ENCODE measurements at places on chromosomes 3 and 15.

- peaks cover 21% of the 10 kb centered on the region for H3K27me3 ChIP-seq
- no peaks in the 10 kb centered on the region for H3K4me1 ChIP-seq
- H3K27ac ChIP-seq = no peak overlapping the region
- DNase-seq = no peak
Observed at GRCh38 chr15:52975941-52976449, 185.9 kb upstream of the ONECUT1 start.

DNA sequence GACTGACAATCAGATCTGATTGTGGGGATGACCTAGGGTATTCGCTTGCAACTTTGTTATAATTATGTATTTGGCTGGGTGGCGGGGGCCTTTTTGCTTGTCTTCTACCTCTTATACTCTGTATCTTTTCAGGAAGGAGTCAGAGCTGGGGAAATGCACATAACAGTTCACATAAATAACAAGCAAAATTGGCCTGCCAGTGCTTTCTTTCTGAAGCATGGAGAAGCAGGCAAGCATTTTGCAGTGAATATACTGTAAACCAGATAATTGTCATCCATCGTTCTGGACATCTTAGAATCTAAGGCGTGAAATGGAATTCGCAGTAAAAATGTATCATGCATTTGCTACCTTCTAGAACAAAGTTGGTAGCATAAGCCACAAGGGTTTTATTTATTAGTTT, 227.6 kb downstream of the CLSTN2 start:
- H3K27ac ChIP-seq = no peak overlapping the region
- no peak for DNase-seq
- peaks cover 8% of the 10 kb centered on the region for H3K27me3 ChIP-seq
- H3K4me1 ChIP-seq = peaks cover 14% of the 10 kb centered on the region
- H3K36me3 ChIP-seq = no peaks in the 10 kb centered on the region

GRCh38 chr3:178669758-178670157, 133.5 kb downstream of the KCNMB2 start:
- no peak overlapping the region for H3K4me3 ChIP-seq
- no peaks in the 10 kb centered on the region for H3K27me3 ChIP-seq
- H3K27ac ChIP-seq = peak overlapping the region; percentile 54
- no peaks in the 10 kb centered on the region for H3K36me3 ChIP-seq

DNA sequence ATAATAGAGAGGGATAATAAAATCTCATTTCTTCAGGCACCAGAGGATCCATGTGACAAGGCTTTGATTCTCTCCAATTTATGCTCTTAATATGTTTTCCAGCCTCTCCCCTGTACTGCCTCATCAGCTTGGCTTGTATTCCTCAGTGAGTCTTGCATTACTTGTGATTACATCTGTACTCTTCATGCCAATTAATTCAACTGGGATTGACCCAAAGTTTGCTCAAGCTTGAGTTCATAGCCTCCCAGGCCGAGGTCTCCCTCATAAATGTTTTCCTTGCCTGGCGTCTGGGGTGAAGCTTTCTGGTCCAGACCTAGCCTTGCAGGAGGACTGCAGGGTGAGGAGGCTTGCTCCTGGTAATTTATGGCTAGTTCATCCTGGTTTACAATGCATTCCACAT, 146.9 kb downstream of the CHST2 start:
- no peak for DNase-seq
- no peaks in the 10 kb centered on the region for H3K27me3 ChIP-seq
- H3K4me1 ChIP-seq = no peaks in the 10 kb centered on the region
- H3K4me3 ChIP-seq = no peak overlapping the region
- no peak overlapping the region for H3K27ac ChIP-seq

- no peak overlapping the region for H3K27ac ChIP-seq
- H3K4me3 ChIP-seq = no peak overlapping the region
- no peaks in the 10 kb centered on the region for H3K27me3 ChIP-seq
Observed at GRCh38 chr3:129352650-129353588, 74.2 kb downstream of the HMCES start.

GRCh38 chr3:39414421-39414907, 7.9 kb downstream of the RPSA start:
- no peak for DNase-seq
- no peak overlapping the region for H3K4me3 ChIP-seq
- peaks cover 3% of the 10 kb centered on the region for H3K4me1 ChIP-seq
- H3K36me3 ChIP-seq = peaks cover 21% of the 10 kb centered on the region

DNA sequence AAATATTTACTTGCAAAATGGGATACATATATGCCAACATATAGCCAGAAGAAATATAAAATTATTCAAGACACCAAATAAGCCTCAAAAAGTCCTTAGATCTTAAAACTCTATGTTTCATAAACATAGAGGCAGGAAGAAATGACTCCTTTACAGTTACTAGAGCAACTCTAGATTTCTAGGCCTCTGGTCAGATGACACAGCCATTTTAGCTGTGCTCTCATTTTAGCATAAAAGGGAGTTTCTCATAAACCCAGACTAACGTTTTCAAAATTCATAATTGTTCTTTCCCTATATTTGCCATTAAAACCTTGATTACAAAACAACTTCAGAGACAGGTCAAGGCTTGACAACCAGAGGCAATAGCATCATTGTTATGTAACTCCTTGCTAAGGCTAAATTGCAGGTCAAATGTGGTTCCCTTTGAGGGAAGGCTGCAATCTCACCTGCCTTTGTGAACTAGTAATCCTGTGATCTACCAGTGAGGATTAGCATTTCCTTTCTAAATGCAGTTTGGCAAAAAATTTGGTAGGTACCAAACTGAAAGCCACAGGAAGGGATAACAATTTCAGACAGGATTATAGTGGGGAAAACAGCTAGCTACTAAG, 8.2 kb downstream of the THOC7 start:
- H3K4me3 ChIP-seq = no peak overlapping the region
- no peaks in the 10 kb centered on the region for H3K27me3 ChIP-seq
- no peak for DNase-seq
- H3K4me1 ChIP-seq = peaks cover 16% of the 10 kb centered on the region

- no peaks in the 10 kb centered on the region for H3K36me3 ChIP-seq
- no peaks in the 10 kb centered on the region for H3K27me3 ChIP-seq
- H3K27ac ChIP-seq = peak overlapping the region; percentile 30
- H3K4me3 ChIP-seq = peak overlapping the region; percentile 74
Observed at GRCh38 chr15:73925848-73926218, 429 bp upstream of the LOXL1 start.

GRCh38 chr3:17678116-17678741, 64.2 kb downstream of the TBC1D5 start:
- no peaks in the 10 kb centered on the region for H3K36me3 ChIP-seq
- no peaks in the 10 kb centered on the region for H3K27me3 ChIP-seq
- no peak overlapping the region for H3K27ac ChIP-seq
- H3K4me1 ChIP-seq = peaks cover 15% of the 10 kb centered on the region
- DNase-seq = no peak
- no peak overlapping the region for H3K4me3 ChIP-seq

GRCh38 chr15:64809649-64810496, 15.6 kb downstream of the PIF1 start:
- peaks cover 17% of the 10 kb centered on the region for H3K4me1 ChIP-seq
- peak; percentile 77 for DNase-seq
- H3K27me3 ChIP-seq = no peaks in the 10 kb centered on the region

DNA sequence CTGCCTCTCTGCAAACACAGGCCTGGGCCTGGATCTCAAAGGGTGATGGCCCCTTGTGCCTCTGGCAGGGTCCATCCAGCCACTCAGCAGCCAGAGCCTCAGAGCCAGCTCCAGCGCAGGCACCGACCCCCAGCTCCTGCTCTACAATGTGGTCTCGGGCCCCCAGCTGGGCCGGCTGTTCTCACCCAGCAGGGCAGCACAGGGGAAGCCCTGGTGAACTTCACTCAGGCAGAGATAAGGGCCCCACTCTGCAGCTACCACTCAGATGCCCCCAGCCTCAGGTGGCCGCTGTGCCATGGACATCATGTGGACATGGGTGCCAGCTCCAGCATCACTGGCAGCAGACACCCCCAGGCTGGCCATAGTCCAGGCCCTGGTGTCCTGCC, 173.1 kb downstream of the TBC1D2B start:
- H3K27me3 ChIP-seq = peaks cover 3% of the 10 kb centered on the region
- H3K36me3 ChIP-seq = no peaks in the 10 kb centered on the region
- DNase-seq = no peak
- no peak overlapping the region for H3K4me3 ChIP-seq
- no peak overlapping the region for H3K27ac ChIP-seq
